Activated T-cell treated with anti-CD3 and anti-CD28 coated beads for 24 hours (primary cell): ENCODE measurements at places on chromosomes 2 and 18.

GRCh38 chr2:219969508-219969907 is 342.1 kb downstream of the SLC4A3 start:
- DNase-seq: no peak

DNA sequence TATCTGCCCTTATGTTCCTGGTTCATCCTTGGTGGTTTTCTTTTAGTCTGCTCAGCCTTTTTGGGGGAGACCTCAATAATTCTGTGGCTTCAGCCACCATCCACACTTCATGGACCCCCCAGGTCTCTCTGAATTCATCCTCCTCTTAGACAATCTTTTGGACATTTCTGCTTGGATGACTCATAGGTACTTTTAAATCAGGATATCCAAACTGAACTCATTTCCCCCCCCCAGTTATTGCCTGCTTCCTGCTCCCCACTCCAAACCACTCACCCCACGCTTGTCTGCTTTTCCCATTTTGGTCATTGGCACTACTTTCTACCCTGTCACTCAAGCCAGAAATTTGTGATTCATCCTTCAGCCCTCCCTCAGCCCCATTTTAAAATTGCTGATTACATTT is 78.5 kb downstream of the TANC1 start:
- DNase-seq: no peak

- no peak for DNase-seq
Measured at GRCh38 chr18:56479841-56480240, 158.6 kb downstream of the TXNL1 start.

DNA sequence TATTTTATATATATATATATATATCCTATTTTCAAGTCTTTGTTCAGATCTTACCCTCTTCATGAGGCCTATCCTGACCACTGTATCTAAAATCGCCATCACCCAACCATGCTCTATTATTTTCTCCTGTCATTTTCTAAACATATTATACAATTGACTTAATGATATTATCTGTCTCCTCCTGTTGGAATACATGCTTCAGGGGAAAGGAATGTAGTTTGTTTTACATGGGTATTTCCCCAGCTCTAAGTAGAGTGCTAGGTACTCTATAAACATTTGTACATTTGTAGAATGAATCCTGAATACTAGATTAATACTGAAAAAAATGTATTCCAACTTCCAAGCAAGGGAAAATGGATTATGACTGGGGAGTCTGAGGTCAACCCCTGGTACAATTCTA is 26.2 kb downstream of the TTC21B start:
- no peak for DNase-seq

DNA sequence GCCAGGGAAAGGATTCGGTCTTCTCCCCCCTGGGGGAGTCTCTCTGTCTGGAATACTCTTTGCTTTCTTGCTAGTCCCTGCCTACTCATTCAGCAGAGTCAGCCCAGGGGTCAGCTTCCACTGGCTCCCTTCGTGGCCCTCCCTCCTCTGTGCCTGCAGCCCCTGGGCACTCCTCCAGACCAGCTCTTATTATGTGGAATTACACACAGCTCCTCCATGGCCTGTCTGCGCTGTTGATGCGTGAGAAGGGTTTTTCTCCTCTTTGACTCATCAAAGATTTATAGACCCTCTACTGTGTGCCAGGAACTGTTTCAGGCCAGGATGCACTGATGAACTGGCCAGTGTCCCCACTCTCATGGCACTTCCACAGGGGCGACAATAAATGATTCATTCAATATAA is 44.4 kb downstream of the ST8SIA5 start:
- DNase-seq: no peak

- DNase-seq: no peak
Measured at GRCh38 chr2:204551512-204551863, 6.2 kb downstream of the PARD3B start.

DNA sequence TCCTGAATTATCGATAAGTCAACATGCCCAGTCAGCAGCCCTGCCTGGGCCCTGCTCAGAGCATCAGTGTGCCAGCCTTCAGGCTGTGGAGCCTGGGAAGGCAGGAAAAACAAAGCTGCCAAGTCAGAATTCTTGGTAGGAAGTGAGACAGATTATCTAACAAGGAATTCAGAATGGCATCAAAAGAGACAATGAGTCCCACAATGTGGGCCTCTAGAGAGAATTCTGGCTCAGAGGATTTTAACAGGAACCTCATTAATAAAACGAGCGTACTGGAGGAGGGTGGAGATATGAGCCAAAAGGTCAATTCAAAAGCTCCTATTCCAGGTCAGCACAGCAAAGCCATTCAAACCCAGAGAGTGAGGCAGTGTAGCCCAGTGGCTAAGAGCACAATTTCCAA is 327.6 kb upstream of the MMADHC start:
- DNase-seq: no peak

DNA sequence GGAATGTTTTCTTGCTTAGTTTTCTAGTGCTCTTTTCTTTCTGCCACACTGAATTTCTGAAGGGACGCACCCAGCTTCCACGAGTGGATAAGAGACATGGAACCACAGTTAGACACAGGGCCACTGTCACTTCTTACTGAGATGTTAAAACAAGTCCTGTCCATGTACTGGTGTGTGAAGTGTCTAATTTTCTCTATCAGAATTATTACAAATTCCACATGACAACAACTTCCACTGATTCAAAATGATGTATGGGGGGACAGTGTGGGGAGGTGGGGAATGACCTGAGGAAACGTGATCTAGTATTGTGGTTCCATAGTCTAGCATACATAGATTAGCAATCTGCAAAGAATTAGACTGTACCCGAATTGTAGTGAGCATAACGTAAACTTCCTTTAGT is 169.6 kb downstream of the TMEM247 start:
- DNase-seq: no peak

- DNase-seq: no peak
Measured at GRCh38 chr2:200084036-200084435, 128.7 kb downstream of the MAIP1 start.

DNA sequence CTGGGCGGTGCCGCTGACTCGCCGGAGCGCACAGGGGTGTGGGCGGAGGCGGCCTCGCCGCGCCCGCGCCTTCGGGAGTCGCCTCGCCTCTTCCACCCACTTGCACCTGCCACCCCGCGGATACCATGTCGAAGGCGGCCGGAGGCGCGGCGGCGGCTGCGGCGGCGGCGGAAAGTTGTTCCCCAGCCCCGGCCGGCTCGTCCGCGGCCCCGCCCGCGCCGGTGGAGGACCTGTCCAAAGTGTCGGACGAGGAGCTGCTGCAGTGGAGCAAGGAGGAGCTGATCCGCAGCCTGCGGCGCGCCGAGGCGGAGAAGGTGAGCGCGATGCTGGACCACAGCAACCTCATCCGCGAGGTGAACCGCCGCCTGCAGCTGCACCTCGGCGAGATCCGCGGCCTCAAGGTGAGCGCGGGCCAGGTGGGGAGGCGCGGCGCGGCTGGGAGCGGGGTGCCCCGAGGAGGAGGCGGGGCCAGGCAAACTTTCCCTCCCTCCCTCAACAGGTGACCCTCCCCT is 766 bp downstream of the CCDC85A start:
- no peak for DNase-seq

DNA sequence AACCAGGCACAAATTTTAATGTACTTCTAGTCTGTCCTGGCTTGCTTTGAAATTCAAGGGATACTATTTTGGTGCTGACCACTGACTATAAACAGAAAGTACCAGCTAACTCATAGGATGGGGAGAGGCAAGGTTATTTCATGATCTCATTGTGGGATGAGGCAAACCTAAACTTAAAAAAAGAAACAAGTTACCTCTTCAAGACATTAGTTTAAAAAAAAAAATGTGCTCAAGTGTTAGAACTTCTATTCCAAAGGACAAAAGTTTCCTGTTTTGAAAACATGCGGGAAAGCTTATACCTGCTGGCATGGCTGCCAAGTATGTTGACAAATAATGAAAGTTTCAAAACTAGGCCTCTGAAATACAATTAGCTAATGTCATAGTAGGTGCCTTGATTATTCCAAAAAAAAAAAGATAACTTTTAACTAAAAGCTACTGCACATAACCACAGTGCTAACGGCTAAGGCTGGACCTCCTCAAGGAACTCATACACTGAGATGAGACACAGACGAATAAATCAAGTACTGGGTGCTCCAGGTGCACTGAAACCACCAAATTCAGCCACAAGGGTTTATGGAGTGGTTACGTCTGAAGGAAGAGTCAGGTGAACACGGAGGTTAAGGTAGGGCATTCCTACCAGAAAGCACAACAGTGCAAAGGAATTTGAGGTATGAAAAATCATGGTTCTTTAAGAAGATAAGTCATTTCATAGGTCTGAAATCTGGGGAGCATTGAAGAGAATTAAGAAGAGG is 38.1 kb downstream of the TMEM131 start:
- no peak for DNase-seq

- DNase-seq: no peak
Measured at GRCh38 chr2:223566396-223566795, 35.8 kb downstream of the SCG2 start.

DNA sequence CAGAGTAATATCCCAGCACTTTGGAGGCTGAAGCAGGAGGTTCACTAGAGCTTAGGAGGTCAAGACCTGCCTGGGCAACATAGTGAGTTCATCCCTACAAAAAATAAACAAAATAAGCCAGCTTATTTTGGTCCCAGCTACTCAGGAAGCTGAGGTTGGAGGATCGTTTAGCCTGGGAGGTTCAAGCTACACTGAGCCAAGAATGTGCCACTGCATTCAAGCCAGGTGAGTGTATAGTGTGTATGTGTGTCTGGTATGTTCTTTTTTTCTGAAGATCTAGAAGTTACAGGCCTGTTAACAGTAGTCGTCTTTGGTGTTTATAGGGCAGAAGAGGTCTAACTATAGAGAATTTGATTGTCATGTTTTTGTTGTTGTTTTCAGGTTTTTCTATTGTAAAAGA is 40.2 kb downstream of the ZC3H15 start:
- DNase-seq: no peak

DNA sequence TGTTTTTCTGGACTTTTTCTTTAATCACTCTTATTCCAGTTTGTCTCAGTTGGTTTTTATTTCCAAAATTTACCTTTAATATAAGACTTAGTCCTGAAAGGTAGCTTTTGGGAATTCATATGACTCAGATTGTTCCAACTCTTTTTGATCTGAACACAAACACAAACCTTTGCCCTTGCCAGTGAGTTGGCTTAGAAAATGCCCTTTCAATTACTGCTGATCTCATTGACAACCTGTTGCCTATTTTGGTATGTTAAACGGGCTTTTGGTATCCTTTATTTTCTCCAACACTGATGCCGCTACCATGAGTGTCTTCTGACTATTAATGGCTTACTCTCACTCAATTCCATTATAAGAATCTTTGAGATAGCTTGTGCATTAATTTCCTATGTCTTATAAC is 143.4 kb downstream of the GULP1 start:
- DNase-seq: no peak

DNA sequence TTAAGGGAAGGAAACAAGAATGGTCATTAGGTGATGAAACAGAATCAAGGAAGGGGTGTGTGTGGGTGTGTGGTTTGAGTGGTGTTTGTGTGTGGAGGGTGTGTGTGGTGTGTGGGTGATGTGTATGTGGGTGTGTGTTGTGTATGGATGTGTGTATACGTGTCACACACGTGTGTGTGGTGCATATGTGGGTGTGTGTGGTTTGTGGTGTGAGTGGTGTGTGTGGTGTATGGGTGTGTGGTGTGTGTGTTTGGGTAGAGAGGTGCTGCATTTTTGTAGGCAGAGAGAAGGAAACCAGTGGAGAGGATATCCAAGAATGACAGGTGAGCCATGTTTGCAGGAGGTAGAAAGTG is 1.1 kb upstream of the CEP192 start:
- peak; percentile 23 for DNase-seq

DNA sequence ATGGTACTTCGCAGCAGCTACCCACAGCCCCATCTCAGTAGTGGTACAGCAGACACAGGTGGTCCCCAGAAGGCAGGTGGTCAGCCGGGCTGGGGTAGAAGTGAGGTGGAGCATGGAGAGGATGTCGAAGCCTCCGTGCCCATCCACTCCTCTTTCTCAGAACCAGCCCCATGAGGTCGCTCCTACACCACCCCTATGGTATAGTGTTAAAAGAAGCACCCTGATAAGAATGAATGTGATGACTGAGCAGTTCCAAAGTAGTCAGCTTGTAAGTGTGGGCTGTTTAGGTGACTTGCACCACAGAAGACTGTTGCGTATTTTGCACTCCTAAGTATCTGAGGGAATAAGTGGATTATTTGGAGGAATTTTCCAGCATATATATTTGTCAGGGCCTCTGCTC is 111.3 kb downstream of the WDSUB1 start:
- no peak for DNase-seq

DNA sequence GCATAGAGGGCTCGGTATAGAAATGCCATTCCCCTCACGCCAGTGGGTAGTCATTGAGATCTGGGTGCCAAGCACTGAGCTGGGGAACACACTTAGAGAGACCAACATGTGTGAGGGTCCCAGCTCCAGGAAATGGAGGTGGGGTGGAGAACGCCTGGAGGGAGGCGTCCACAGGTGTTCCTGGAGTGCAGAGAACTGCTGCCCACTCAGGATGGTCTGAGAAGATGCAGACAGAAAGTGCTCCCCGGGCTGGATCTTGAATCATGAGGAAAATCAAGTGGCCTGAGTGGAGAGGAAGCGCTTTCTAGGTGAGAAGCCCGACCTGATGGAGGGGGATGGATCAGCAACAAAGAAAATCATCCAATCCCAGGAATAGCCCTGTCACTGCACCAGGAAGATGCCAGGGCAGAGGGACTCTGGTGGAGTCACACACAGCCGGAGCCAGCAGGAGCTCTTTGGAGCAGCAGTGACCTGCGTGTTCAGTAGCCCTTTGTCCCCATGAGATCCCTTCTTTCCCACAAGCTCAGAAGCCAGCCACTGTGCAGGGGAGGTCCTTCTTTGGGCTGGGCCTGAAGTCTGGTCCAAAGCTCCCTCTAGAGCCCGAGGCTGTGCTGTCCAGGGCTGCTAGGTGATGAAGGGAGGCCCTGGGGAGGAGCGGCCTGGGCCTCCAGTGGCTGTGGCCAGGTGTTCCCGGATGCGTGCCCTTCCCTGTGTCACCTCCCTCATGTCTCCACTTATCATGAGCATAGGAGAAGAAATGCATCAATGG is 112.3 kb downstream of the RNF144A start:
- DNase-seq: no peak

DNA sequence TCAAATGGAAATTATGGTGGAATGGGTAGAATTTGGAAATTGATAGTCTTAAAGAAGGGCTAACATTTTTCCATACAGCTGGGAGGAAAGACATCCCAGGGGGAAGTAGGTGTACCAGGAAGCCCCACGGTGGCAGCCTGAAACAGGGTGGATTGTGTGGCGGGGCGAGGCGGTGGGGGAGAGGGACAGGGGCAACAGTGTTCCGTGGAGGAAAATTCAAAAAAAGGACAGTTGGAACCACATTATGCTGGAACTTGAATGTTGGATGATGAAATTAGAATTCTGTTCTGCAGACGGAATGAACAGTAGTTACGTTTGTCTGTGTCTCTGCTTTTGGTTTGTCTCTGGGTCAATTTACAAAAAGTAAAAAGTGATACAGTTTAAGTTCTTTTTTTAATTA is 10.6 kb upstream of the CIB4 start:
- no peak for DNase-seq
